Lung (tissue), 17 donors: ENCODE measurements at places on chromosomes 3 and 15. TPM values are rescaled to one million over a fixed set of nuclear protein-coding genes. Genes with fewer than 3 reads are reported as not detected.

DNA sequence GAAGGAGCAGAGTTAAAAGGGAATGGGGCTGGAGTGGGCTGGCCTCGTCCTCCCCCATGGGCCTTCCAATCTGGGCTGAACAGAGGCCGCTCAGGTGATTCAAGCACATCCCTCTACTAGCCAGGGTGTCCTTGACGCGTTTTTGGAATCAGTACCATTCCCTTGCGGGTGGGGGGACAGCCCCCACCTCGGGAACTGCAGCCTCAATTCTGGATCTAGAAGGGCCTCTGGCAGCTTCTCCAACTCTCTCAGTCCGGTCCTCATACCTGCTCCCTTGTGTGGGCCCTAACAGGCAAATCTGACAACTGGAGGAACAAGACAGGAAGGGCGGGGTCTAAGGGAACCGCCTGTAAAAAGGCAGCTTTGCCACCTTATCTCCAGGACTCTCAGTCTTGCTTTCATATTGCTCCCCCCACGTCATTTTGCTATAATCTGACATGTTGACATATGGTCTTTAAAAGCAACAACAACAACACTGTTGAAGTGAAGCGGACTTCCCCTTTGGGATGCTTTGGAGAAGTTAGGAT is 802 bp upstream of the CHRNB4 start:
- H3K27ac ChIP-seq = no peak overlapping the region
- no peaks in the 10 kb centered on the region for H3K4me1 ChIP-seq
- no peak overlapping the region for H3K4me3 ChIP-seq
- H3K36me3 ChIP-seq = no peaks in the 10 kb centered on the region
- DNase-seq = no peak
- H3K27me3 ChIP-seq = peaks cover 2% of the 10 kb centered on the region

DNA sequence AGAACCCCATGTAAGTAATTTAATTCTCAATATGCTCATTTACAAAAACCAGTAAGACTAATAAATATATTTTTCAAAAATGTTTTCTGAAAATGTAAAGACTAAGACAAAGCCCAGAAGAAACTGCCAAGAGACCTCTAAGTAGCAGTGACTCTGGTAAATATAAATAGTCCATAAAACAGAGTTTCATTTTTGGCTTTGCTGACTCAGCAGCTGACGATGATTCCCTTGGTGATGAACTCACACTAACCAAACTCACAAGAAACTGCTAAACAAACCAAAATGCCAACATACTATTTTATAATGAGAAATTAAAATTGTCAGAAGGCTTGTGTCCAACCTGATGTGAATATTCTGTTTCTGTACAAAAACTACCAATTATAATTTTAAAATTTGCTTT is 31.5 kb upstream of the IMPG2 start:
- no peak overlapping the region for H3K27ac ChIP-seq
- H3K4me3 ChIP-seq = no peak overlapping the region
- peak; percentile 16 for DNase-seq
- H3K27me3 ChIP-seq = no peaks in the 10 kb centered on the region

GRCh38 chr15:87416591-87417257 is 839.8 kb downstream of the NTRK3 start:
- no peak for DNase-seq
- H3K4me3 ChIP-seq = no peak overlapping the region
- no peaks in the 10 kb centered on the region for H3K27me3 ChIP-seq
- no peak overlapping the region for H3K27ac ChIP-seq
- no peaks in the 10 kb centered on the region for H3K36me3 ChIP-seq
- no peaks in the 10 kb centered on the region for H3K4me1 ChIP-seq

DNA sequence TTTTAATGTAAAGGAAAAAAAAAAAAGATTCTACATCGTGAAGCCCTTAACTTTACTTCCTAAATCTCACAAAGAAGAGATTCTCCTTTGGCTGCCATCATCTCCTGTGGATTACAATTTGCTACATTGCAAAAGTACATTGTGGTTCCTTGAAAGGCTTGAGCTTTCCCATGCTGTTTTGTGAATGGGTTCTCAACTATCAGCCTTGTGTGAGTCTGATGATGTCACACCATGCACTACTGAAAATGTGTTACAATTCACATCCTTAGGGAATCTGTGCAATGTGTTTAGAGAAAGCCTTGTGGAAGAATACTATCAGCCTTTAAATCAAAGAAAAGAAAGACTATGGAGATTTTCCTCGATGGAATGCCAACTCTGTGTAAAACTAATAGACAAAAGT is 510.0 kb upstream of the ALCAM start:
- no peaks in the 10 kb centered on the region for H3K36me3 ChIP-seq
- H3K27ac ChIP-seq = no peak overlapping the region
- H3K4me1 ChIP-seq = no peaks in the 10 kb centered on the region
- DNase-seq = no peak
- no peaks in the 10 kb centered on the region for H3K27me3 ChIP-seq

DNA sequence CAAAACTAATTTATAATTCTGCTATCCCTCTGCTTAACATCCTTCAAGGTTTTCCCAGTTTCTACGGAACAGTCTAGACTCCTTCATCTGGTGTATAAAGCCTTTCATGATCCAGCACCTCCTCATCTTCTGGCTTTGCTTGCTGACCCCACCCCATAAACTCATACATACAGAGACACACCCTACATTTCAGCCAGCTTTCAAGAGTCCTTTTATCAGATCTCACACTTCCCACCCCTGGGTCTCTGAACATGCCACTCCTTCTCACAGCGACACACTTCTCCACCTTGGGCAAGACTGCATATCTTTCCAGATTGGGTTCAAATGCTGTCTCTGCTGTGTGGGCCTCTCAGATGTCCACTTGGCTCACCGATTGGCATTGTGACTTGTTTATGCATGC is 166.8 kb upstream of the LPP start:
- H3K4me1 ChIP-seq = no peaks in the 10 kb centered on the region
- peak overlapping the region; percentile 56 for H3K27ac ChIP-seq
- no peak for DNase-seq
- no peak overlapping the region for H3K4me3 ChIP-seq

CISH gene
- 42.9 TPM for total RNA-seq

LRRC57 gene
- 27.3 TPM for total RNA-seq

GOLIM4 gene
- 52.9 TPM for total RNA-seq
